Common myeloid progenitor, CD34-positive (primary cell): ENCODE measurements at places on chromosomes 7 and 10.

- DNase-seq, result no peak
Measured at GRCh38 chr7:146129296-146129695, 12.7 kb downstream of the CNTNAP2 start.

DNA sequence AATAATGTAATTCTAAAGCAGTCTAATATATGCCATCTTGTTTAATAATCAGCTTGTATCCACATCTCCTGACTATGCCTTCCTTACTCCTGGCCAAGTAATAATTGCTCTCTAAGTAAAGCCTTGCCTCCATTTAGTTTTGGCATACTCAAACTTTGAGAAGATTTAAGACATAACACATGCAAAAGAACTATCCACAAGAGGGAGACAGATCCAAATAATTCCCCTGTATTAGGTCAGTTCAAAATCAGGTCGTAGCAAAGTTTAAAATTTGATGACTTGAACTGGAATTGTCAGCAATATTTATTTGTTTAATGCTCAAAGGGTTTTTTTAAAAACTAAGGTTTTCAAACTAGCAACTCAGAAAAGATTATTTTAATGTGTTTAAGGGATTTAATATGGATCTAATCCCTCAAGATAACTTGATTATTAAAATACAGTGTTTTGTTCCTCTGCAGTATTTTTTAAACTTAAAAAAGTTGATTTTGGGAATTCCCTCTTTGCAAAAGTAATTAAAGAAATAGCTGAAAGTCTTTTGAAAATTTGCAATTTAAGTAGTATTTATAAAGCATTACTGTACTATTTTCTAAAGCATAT is 95.3 kb downstream of the HDAC9 start:
- peak; percentile 53 for DNase-seq

GRCh38 chr7:24192053-24192452 is 91.9 kb upstream of the NPY start:
- DNase-seq, result no peak

- no peak for DNase-seq
Measured at GRCh38 chr7:134422638-134423037, 36.3 kb downstream of the AKR1B1 start.

GRCh38 chr10:78950656-78951587 is 117.8 kb upstream of the ZMIZ1 start:
- no peak for DNase-seq

- no peak for DNase-seq
Measured at GRCh38 chr7:106284714-106285050, at the start of gene NAMPT. TSS of gene NAMPT (minus strand) at chr7:106284983. CDS start at chr7:106284884, 99 bp downstream.

- no peak for DNase-seq
Measured at GRCh38 chr7:80614851-80615271, 23.6 kb upstream of the CD36 start.

GRCh38 chr10:20407357-20407756 is 489.8 kb downstream of the NEBL start:
- DNase-seq, result no peak

- peak; percentile 61 for DNase-seq
Measured at GRCh38 chr10:80662429-80663261, 124.9 kb downstream of the SH2D4B start.

DNA sequence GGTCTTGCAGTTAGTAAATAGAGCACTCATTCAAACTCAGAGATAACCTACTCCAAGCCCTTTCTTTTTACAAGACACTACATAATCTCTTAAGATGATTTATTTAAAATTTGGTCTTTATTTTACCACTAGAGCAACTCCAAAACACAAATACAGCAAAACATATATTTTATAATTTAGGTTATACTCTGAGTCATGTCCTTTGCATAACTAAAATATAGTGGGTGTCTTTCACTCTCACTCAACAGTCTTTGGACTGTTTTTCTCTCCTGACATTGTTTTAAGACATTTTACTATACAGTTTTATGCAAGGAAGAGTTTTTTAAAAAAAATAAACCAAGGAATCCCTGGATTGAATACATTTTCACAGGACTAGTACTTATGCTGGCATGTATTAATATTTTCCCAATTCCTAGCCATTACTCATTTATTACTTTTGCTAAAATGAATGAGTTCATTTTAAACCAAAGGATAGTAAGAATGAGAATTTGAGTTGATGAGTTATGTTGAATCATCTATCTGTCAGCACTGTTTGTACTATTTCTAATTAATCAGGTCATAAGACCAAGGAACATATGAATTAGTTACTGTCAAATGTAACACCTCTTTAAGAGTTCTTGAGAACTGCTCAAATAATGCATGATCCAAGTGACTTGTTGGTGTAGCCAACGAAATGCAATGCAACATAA is 303.1 kb upstream of the FZD1 start:
- no peak for DNase-seq
